Osteoblast (primary cell): ENCODE measurements at places on chromosomes 7 and 10.

DNA sequence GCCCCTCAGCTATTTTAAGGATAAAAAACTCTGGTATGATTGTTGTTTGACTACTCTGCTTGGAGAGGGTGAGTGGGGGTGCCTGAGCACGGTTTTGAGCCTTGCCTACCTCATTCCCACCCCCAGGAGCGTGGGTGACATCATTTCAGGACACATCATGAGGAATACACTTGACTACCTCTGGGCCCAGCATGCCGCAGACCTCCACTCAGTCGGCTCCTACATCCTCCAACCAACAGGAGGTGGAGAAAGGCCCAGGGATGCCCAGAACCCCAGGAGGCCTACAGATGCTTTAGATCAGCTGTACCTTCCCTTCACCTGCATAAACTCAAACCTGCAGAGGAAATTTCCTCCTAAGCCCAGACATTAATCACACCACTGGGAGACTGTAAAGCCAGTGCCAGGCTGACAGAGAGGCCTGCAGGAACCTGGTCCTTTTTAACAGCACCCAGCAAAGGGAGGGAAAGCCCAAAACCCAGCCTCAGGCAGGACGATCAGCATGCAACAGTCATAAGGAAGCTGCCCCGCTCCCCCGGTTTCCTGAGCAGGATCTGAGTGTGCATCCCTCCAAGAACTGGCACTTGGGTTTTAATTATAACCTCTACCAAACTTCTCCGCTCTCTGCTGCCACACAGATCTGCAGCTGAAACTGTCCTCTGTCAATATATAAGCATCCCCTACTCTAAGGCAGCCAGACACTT, 61.7 kb upstream of the ZNRF2 start:
- peaks cover 9% of the 10 kb centered on the region for H3K27me3 ChIP-seq
- no peak overlapping the region for H3K27ac ChIP-seq
- DNase-seq = no peak
- no peaks in the 10 kb centered on the region for H3K36me3 ChIP-seq
- H3K4me1 ChIP-seq = peaks cover 25% of the 10 kb centered on the region
- H3K4me3 ChIP-seq = no peak overlapping the region

DNA sequence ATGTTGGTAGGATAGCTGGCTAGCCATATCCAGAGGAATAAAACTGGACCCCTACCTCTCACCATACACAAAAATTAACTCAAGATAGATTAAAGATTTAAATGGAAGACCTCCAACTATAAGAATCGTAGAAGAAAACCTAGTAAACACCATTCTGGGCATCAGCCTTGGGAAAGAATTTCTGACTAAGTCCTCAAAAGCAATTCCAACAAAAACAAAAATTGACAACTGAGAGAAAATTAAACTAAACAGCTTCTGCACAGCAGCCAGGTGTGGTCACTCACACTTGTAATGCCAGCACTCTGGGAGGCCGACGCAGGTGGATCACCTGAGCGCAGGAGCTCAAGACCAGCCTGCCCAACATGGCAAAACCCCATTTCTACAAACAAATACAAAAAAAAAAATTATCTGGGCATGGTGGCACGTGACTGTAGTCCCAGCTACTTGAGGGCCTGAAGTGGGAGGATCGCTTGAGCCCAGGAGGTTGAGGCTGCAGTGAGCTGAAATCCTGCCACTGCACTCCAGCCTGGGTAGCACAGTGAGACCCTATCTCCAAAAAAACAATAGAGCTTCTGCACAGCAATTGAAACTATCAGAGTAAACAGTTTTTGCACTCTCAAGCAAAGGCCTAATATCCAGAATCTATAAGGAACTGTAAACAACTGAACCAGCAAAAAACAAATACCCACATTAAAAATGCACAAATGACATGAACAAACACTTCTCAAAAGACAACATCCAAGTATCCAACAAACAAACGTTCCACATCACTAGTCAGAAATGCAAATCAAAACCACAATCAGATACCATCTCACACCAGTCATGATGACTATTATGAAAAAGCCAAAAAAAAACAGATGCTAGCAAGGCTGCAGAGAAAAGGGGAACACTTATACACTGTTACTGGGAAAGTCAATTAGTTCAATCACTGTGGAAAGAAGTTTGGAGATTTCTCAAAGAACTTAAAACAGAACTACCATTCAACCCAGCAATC, 4.8 kb downstream of the CRPPA start:
- DNase-seq = no peak
- no peaks in the 10 kb centered on the region for H3K27me3 ChIP-seq
- no peaks in the 10 kb centered on the region for H3K36me3 ChIP-seq
- peaks cover 28% of the 10 kb centered on the region for H3K4me1 ChIP-seq

- H3K27me3 ChIP-seq = no peaks in the 10 kb centered on the region
- H3K4me1 ChIP-seq = peaks cover 51% of the 10 kb centered on the region
- peak overlapping the region; percentile 99 for H3K27ac ChIP-seq
- DNase-seq = peak; percentile 85
- H3K4me3 ChIP-seq = peak overlapping the region; percentile 95
Measured at GRCh38 chr7:128742206-128742605, 3.0 kb downstream of the CALU start.

DNA sequence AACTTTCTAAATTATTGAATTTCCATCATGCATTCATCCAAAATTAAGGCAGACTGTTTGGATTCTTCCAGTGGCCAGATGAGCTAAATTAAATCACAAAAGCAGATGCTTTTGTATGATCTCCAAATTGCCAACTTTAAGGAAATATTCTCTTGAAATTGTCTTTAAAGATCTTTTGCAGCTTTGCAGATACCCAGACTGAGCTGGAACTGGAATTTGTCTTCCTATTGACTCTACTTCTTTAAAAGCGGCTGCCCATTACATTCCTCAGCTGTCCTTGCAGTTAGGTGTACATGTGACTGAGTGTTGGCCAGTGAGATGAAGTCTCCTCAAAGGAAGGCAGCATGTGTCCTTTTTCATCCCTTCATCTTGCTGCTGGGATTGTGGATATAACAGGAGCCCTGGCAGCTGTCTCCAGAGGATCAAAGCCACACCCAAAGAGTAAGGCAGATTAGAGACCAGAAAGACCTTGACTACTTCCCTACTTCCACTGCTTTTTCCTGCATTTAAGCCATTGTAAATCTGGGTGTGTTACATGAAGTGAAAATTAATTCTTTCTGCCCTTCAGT, 8.2 kb upstream of the CFAP69 start:
- H3K4me3 ChIP-seq = no peak overlapping the region
- H3K27ac ChIP-seq = no peak overlapping the region
- H3K27me3 ChIP-seq = no peaks in the 10 kb centered on the region
- DNase-seq = no peak

GRCh38 chr7:149147752-149148653, 750 bp downstream of the ZNF398 start:
- H3K4me3 ChIP-seq = peak overlapping the region; percentile 96
- no peaks in the 10 kb centered on the region for H3K27me3 ChIP-seq
- no peaks in the 10 kb centered on the region for H3K36me3 ChIP-seq
